ENCODE measurements at places on chromosomes 5 and 9.

DNA sequence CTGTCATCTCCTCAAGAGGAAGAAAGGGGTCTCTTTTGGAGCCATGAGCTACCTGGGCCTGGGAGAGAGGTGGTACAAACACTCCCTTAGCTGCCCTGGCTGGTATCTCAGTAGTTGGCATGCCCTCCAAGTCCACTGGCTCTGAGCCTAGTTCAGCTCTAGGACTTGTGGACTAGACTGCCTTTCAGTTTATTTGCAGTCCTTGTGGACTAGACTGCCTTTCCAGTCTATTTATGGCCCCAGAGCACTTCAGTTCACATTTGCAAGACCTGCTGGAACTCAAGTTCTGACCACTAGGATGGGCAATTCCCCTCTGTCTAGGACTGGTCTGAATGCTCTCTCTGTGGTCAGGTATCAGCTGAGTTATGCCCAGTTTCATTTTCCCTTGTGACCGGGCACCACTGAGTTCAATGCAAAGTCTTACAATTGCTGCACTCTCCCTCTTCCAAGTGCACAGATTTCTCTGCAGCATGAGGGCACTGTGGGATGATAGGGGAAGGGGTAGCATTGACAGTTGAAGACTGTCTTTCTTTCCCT is 1019.0 kb downstream of the TAF11L14 start:
- DNase-seq, result no peak

GRCh38 chr9:109182940-109183798 is 16.1 kb upstream of the FRRS1L start:
- DNase-seq, result no peak

GRCh38 chr9:28206280-28206679 is 633.0 kb upstream of the C9orf72 start:
- no peak for DNase-seq

GRCh38 chr9:120343416-120343815 is 236.6 kb downstream of the CDK5RAP2 start:
- DNase-seq, result no peak

GRCh38 chr9:75147638-75148037 is 59.3 kb downstream of the OSTF1 start:
- no peak for DNase-seq

- no peak for DNase-seq
These were observed 161.3 kb upstream of the RGS7BP start for GRCh38 chr5:64344501-64344900.

DNA sequence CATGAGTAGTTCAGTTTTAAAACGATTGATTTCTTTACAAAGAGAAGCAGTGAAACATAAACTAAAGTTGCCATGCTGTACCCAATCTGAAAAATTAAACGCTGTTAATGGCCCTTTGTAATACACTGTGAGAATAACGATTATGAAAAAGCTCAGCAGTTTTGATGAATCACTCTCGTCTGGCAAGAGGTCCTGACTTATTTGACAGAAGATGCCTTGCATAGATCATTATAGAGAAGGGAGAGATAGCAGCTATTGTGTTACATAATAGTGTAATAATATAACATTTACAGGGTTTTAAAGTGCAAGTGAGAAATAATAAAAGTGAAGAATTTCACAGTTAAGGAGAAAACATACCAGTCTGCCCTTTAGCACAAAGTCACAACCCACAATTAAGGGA is 361.5 kb upstream of the CDH10 start:
- no peak for DNase-seq

DNA sequence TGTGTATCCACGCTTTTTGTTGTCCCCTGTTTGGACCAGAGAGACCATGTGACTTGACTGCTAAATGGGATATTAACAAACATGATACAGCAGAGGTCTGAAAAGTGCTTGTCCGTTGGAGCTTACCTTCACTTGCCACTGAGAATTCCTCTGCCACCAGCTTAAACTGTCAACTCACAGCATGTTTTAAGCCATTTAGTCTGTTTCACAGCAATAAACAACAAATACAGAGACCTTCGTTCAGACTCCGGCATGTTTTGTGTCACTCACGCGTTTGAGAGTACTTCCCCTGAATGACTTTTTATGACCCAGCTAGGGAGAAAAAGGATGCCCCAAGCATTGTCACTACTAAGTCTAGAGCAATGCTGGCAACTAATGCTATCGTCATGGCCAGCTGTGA is 173.8 kb downstream of the PTPRD start:
- no peak for DNase-seq

- peak; percentile 55 for DNase-seq
These were observed at the start of gene SPACA9 for GRCh38 chr9:132878695-132879456. Gene SPACA9 (plus strand): TSS chr9:132878898. CDS start chr9:132883948, 5,050 bp downstream.

- no peak for DNase-seq
These were observed 24.2 kb upstream of the CDC42SE2 start for GRCh38 chr5:131239686-131240085.

DNA sequence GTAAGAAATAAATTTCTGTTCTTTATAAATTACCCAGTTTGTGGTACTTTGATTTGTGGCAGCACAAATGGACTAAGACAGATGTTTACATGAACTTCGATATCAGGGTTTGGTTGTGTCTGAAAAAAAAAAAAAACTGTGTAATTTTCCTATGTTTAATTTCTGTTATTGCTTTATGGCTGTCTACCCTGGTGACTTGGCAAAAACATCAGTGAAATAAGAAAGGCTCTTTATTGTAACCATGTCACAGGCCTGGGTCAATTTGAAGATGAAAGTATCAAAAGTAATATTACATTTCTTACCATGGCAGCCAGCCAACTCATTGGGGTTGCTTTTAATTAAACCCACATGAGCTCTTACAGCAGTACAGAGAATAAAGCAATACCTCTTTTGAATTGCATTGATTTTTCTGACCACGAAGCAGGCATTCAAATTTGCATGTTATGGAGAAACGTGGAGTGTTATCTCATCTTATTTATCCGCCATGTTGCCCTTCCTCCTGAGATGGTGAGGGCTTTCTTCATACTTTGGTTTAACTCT is 20.6 kb upstream of the SV2C start:
- no peak for DNase-seq

- no peak for DNase-seq
These were observed 40.2 kb upstream of the WWC1 start for GRCh38 chr5:168251259-168251658.

GRCh38 chr5:164336276-164336675 is 830.9 kb downstream of the MAT2B start:
- no peak for DNase-seq

DNA sequence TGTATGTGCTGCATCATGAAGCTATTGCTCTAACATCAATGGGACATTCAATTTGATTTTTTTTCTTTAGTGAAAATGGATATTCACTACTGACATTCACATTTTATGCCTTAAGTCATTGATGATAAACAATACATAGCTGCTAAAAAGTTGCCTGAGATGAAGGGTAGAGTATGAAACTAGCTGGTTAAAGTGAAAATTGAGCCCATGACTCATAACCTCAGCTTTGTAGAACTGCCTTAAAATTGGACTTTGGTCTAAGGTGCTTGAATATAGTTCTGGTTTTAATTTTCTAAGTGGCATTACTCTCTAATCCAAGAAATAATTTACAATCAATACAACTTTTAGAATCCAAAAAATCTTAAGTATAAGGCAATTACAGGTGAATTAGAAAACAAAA is 740.4 kb upstream of the RIOK2 start:
- no peak for DNase-seq

DNA sequence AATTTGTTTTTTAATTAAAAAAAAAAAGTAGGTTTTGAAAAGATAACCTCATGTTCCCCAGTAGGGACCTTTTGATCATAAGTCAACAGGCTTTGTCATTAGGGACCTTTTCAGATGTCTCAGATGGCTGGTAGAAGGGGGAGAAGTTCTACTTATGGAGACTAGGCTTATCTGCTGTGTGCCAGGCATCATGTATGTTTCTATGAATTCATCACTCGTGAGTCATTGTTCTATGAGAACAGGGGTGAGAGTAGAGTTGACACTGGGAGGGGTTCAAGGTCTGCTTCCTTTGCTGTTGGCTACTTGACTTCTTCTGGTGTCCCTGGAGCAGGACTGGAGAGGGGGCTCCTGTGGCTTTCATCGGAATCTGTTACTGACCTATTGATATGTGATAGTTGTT is 138.8 kb downstream of the KDM4C start:
- no peak for DNase-seq

- peak; percentile 34 for DNase-seq
These were observed 118.0 kb upstream of the PHYKPL start for GRCh38 chr5:178350361-178351220.

- DNase-seq, result no peak
These were observed 1094.9 kb downstream of the MAT2B start for GRCh38 chr5:164600274-164600673.

GRCh38 chr5:115949096-115949495 is 13.2 kb upstream of the LVRN start:
- no peak for DNase-seq

DNA sequence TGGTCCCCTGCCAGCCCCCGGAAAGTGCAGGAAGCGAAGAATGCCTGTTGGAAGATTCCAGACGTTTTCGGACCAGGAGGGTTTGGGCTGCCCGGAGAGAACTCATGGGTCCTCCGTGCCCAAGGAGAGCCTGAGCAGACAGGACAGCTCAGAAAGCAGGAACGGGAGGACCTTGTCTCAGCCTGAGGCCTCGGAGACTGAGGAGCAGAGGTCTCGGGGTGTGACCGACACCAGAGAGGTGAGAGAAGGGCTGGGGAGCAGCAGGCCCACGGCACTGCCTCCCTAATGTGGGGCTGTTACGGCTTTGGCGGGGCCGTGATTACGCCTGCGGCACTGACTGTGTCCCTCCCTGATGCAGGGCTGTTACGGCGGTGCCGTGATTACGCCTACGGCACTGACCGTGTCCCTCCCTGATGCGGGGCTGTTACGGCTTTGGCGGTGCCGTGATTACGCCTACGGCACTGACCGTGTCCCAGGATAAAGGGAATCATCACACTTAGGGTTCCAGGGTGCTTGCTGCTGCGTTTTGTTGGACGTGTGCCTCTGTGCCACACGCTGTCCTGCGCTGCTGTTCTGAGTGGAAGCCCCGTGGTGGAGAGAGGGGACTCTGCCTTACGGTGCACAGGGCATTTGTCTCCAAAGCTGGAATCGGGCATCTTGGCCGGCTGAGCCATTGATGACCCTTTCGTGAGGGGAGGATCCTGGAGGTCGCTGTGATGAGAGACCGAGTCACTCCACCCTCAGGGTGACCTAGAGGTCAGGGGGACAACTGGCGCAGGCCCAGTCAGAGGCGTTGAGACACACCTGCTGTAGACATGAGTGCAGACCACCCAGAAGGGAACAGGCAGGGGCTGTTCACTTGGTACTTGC is 25.7 kb downstream of the CEP72 start:
- no peak for DNase-seq

- DNase-seq, result no peak
These were observed 117.8 kb downstream of the PTTG1 start for GRCh38 chr5:160539431-160539830.

- no peak for DNase-seq
These were observed 201.3 kb upstream of the CLINT1 start for GRCh38 chr5:158060212-158060611.

DNA sequence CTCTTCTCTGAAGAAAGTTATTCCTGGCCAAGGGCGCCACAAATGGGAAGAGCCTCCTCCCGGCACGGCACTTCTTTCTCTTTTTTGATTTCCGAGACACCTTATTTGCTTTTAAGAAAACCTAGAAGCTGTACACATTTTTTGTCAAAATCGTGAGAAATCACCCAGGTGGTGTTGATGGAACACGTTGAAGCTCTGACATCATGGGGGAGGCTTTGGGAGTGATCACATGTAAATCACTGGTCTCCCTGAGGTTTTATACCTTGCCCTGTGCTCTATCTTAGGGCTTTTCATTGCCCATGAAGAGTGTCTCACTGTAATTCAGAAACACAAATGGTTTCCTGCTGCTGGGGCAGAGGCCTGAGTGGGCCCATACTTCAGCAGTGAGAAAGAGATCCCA is 27.4 kb downstream of the SLC36A1 start:
- DNase-seq, result no peak

GRCh38 chr5:81817980-81818379 is 67.1 kb upstream of the SSBP2 start:
- DNase-seq, result no peak

DNA sequence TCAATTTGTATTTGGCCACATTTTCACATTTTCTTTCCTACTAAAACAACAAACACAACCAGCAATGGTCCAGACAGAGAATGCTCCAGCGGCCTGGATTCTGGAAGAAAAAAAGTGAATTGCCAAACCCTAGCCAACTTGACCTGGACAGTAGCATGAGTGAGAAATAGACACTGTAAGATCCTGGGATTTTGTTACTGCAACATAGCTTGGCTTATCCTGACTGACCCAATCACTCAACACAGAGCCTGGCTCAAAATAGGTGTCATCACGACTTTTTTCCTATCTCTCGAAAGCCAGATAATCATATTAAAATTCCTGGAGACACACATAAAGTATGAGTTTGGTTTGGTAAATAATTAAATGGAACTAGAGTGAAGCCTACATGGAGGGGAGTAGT is 25.4 kb upstream of the MVB12B start:
- DNase-seq, result no peak

- no peak for DNase-seq
These were observed 1429.8 kb upstream of the CDH9 start for GRCh38 chr5:28468166-28468565.

DNA sequence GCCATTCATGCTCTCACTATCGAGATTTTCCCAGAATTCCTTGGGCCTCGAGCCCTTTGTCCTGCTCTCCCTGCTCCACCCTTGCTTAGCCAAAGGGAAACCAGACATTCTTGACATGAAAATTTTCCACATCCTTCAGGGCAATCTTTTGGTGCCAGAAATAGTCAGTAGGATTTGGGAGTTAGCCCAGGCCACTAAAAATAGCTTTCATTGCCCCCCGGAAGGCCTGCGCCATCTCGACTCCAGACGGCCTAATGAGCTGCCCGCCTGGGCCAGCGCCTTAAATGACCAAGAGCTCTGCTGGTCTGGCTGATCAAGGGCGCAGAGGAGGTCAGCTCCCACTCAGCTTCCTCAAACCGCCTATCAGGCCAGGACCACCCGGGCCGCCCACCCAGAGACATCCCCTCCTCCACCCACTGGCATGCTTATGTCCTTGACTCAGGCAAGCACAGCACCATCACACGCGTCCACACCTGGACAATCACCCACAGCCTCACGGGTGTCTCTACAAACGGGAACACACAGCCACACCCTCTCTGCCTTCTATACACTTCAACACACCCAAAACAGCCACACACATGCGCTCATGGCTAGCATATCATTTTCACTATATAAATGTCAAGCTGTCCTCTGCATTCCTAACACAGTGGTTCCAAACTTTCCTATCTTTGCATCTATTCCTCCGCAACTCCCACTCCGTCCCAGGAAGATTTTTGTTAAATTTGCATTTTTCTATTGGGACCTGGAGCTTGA is 20.9 kb downstream of the DUSP1 start:
- no peak for DNase-seq
